Endothelial cell of coronary artery (primary cell): ENCODE measurements at places on chromosomes 5 and 9. TPM values are rescaled to one million over a fixed set of nuclear protein-coding genes. Genes with fewer than 3 reads are reported as not detected.

Gene PCDHGA3
- 0.54 and 1.9 TPM in 2 replicates for total RNA-seq

Gene SLCO4C1
- not detected in 2 replicates for total RNA-seq

Gene PTPA
- total RNA-seq: 80.2 and 101 TPM in 2 replicates

Gene NUTM2G
- total RNA-seq: not detected in 2 replicates

Gene SUSD3
- 0.09 and 0.19 TPM in 2 replicates for total RNA-seq

Gene BRINP1
- total RNA-seq: under 0.01 TPM in 1 of 2 replicates, not detected in the other

Gene NOXA1
- 0.18 and 0.56 TPM in 2 replicates for total RNA-seq

Gene ARID3C
- total RNA-seq: 0.09 TPM in 2 replicates

Gene TMEM215
- total RNA-seq: not detected in 2 replicates

Gene CCL21
- total RNA-seq: not detected in 2 replicates

Gene ZCCHC9
- total RNA-seq: 12.8 and 16.3 TPM in 2 replicates

Gene SURF2
- total RNA-seq: 18.7 and 19.7 TPM in 2 replicates

Gene INSL4
- total RNA-seq: not detected in 2 replicates

Gene SLC45A2
- total RNA-seq: 0.09 TPM in 1 of 2 replicates, not detected in the other

Gene CCL28
- 0.18 and 0.38 TPM in 2 replicates for total RNA-seq

Gene GABRA6
- total RNA-seq: not detected in 2 replicates

Gene CORO2A
- total RNA-seq: 0.18 and 0.38 TPM in 2 replicates

Gene CAST
- 89.6 and 122 TPM in 2 replicates for total RNA-seq

Gene ATG10
- total RNA-seq: 5.3 and 5.9 TPM in 2 replicates

Gene TXN
- total RNA-seq: 236 and 281 TPM in 2 replicates

Gene SPINK6
- not detected in 2 replicates for total RNA-seq

Gene PDLIM7
- total RNA-seq: 75.5 and 132 TPM in 2 replicates

Gene SPINK13
- total RNA-seq: not detected in 2 replicates

Gene MELK
- 13.8 and 28.4 TPM in 2 replicates for total RNA-seq

Gene IFNA13
- not detected in 2 replicates for total RNA-seq

Gene FPGS
- total RNA-seq: 72.3 and 81.5 TPM in 2 replicates

Gene CDC42SE2
- total RNA-seq: 32.5 and 34.3 TPM in 2 replicates

Gene PCA3
- 0.28 and 0.90 TPM in 2 replicates for total RNA-seq

Gene ERCC8
- total RNA-seq: 12.2 and 13.0 TPM in 2 replicates

Gene INSYN2B
- total RNA-seq: 5.3 and 10.8 TPM in 2 replicates

Gene FLT4
- total RNA-seq: 5.5 and 10.6 TPM in 2 replicates

Gene CCDC192
- not detected in 2 replicates for total RNA-seq

Gene ANKRD55
- 0.09 and 0.72 TPM in 2 replicates for total RNA-seq

Gene FCN1
- total RNA-seq: not detected in 2 replicates

Gene TBC1D2
- 3.1 and 11.0 TPM in 2 replicates for total RNA-seq

Gene ANKRD31
- under 0.01 TPM in 1 of 2 replicates, not detected in the other for total RNA-seq

Gene WNK2
- total RNA-seq: not detected in 2 replicates

Gene CCNJL
- 5.0 TPM in 2 replicates for total RNA-seq

Gene ZNF354C
- total RNA-seq: 4.0 and 7.6 TPM in 2 replicates

Gene CCL27
- total RNA-seq: not detected in 2 replicates

Gene ADGRV1
- total RNA-seq: 0.09 and 0.56 TPM in 2 replicates
